Left cardiac atrium (tissue), 4 donors: ENCODE measurements at places on chromosomes 3 and 15. TPM values are rescaled to one million over a fixed set of nuclear protein-coding genes. Genes with fewer than 3 reads are reported as not detected.

Gene GPR156
- 0.21 TPM for total RNA-seq

DNA sequence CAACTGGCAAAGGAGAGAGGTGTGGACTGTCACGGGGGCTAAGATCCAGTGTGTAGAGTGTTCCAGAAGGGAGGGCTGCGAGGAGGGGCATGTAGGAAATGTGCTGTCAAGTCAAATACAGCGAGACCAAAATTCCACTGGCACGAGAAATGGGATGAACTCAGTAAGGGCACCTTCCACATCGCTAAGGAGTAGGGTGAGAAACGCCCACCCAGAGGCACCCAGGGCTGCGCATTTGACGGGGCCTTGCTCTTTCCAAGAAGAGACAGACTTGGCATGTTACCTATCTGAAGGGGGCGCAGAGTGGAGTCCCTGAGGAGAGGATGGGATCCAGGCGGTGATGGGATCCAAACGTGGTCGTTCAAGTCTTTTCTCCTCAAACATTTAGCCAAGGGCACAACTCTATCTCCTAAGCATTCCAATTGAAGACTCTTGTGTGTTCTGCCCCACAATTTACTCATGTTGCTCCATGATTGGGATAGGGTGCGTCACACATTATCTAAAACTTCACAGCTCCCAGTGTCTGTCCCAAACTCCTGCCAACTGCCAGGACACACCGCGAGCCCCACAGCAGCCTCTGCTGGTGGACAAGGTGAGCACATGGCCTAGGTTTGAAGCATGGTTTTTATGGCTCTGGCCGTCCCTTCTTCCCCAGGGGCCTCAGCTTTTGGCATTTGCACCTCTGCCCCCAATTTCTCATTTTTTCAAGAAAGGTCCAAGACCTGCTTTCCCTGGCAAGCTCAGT lies 7.6 kb downstream of the SELENOS start:
- DNase-seq, result peak; percentile 60

DNA sequence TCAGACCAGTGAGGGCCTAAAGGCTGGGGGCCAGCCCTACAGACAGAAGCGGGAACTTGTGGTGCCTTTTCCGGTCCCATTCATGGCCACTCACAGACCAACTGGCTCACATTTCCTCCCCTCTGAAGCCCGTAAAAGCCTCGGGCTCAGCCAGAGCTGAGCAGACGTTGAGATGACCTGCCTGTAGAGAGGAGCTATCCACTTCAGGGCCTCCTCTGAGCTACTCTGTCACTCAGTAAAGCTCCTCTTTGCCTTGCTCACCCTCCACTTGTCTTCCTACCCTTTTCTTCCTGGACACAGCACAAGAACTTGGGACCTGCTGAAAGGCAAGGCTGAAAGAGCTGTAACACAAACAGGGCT lies 53.5 kb downstream of the SLMAP start:
- no peak for DNase-seq

Gene TEX55
- not detected for total RNA-seq

Gene SCG3
- not detected for total RNA-seq
